ENCODE measurements at places on chromosomes 5 and 9.
A peak's percentile ranks its signal among the peaks of the same experiment; 100 is the strongest.

DNA sequence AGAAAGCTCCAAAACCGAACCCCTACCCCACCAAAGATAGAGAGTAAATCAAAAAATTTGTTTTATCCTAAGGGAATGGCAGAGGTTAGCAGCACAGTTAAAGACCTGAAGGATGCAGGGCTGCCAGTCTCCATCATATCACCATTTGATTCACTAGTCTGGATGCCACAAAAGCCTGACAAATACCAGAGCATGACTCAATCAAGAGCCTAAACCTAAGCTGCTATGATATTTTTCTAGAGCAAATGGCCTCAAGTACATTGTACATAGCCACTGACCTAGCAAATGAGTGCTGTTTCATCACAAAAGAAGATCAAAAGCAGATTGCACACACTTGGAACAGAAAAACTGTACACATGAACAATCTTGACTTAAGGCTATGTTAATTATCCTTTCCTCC is 48.0 kb downstream of the DPYSL3 start:
- no peak for DNase-seq

GRCh38 chr5:136222580-136223235 is 29.7 kb upstream of the SMIM32 start:
- no peak for DNase-seq

DNA sequence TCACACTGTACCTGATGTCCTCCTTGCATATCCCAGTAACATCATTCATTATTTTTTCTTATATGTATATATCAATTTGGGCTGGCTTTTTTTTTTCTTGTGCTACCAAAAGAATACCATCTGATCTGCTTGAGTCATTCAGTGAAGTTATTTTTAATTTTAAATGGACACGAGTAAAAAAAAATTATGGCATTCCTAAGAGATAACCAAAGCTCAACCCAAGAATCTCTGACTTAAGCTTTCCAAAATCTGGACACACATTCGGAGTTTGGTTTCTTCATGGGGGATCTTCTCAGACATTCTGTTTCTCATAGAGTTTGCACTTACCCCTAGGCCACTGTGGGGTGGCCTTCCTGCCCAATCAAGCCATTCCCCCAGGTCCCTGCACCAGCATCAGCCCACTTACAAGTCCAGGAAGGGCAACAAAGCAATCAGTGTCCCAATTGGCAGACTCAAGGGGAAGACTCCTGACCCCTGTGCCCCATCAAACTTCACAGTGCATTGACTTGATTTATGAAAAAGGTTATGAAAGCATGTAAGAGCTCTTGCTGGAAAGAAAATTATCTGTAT is 49.2 kb upstream of the SPDL1 start:
- no peak for DNase-seq

GRCh38 chr5:23084815-23085214 is 231.7 kb upstream of the CDH12 start:
- DNase-seq, result no peak

- DNase-seq, result no peak
Measured at GRCh38 chr9:14445946-14446345, 132.0 kb upstream of the NFIB start.

- no peak for DNase-seq
Measured at GRCh38 chr9:86263876-86264275, 4.4 kb upstream of the C9orf153 start.

DNA sequence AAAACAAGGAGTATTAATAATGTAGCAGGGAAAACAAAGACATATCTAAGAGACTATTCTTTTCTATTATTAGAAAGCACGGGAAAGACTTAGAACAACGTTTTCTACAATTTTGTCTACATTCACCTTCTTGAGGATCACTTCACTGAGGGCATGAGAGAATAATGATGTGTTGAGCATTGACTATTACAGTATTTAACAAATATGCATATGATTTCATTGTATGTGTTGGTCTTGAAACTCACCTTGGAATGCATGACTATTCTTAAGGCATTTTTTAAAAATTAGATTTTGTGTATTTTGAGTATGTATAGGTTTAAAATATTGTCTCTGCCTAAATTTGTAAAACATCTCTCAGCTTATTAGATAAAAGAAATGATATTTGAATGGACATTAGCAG is 1.2 kb downstream of the FSD1L start:
- no peak for DNase-seq

DNA sequence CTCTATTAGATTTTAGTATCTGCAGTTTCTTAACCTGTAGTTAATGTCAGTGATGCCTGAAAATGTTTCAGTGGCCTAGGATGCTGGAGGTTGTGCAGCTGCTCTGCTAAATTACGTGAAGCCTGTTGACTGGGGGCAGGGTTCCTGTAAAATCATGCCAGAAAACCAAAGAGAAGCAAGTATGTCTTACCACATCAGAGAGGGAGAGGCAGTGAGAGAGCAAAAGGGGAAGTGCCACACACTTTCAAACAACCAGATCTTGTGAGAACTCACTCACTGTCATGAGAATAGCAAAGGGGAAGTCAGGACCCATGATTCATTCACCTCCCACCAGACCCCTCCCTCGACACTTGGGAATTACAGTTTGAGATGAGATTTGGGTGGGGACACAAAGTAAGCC is 83.9 kb upstream of the CYLC2 start:
- no peak for DNase-seq

GRCh38 chr5:148543727-148544126 is 110.6 kb downstream of the HTR4 start:
- no peak for DNase-seq

- no peak for DNase-seq
Measured at GRCh38 chr5:75678155-75678554, 39.1 kb downstream of the POC5 start.

- no peak for DNase-seq
Measured at GRCh38 chr9:99579964-99580363, 241.7 kb upstream of the NR4A3 start.

DNA sequence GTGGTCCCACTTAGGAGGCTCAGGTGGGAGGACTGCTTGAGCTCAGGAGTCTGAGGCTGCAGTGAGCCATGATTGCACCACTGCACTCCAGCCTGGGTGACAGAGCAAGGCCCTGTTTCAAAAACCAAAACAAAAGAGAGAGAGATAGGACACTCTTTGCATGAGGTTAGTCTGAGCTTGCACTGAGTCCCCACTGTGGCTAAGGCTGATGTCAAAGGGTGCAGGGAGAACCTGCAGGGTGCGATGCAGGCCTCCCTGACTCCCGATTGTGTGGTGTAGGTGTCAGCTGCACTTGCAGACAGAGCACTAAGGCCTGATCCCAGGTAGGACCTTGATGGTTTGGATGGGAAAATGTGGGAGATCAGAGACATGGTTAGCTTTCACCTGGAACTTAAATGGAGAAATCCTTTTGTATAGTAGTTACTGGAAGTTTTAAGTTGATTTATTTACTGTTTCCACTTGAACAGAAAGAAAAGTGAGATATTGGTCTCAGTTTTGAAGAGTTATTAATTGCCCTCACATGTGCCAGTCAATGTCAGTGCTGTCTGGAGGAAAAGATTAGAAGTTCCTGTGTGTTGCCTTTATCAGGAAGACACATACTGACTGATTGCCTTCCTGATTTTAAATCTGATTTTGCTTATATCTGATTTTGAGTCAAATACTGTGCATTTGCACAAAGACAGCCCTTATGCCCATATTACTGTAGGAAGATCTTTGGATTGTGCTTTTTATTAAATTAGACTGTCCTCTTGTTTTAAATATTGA is 260.0 kb downstream of the MAST4 start:
- DNase-seq, result no peak

- DNase-seq, result no peak
Measured at GRCh38 chr5:169440107-169440705, 139.3 kb upstream of the SLIT3 start.

DNA sequence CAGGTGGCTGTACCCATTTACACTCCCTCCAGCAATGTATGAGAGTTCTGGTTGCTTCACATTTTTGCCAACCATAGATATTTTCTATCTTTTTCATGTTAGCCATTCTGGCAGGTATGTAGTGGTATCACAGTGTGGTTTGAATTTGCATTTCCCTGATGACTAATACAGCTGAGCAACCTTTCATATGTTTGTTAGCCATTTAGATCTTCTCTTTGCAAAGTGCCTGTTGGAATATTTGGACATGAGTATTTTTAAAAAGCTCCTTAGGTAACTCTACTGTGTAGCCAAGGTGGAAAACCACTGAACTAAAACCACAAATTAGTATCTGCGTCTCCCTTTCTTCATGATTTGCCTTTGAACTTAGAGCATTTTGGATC is 31.9 kb downstream of the IRF1 start:
- no peak for DNase-seq

DNA sequence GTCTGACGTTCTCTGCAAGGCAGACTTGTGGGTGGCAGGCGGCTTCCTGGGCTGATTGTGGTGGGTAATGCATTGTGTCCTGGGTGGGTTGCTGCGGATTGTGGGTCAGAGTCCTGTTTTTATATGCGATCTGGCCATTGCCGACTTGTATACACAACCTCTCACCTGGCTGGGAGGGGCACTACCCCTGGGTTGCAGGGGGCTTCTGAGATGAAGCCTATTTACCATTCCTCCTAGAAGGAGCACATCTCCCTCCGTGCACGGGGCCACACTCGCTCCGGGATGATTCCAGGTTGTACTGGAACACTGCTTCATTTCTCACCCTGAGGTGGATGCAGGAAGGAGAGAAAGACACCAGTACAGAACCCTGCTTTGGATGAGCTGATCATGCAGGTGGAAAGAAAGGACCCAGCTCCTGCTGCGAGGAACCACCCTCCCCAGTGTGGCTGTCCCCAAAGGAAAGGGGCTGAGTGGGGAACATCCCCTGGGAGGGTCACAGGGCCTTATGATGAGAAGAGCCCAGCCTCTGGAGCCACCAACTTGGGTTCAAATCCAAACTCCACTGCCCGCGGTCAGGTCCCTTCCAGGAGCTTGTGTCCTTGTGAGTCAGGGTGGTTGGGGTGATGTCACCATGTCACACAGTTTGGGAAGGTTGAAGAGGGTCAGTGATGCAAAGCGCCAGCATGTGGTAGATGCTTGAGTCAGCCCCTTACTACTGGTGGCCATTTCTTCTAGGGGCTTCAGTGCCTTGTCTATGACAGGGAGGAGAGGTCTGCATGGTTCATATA is 151.8 kb upstream of the COL5A1 start:
- no peak for DNase-seq

DNA sequence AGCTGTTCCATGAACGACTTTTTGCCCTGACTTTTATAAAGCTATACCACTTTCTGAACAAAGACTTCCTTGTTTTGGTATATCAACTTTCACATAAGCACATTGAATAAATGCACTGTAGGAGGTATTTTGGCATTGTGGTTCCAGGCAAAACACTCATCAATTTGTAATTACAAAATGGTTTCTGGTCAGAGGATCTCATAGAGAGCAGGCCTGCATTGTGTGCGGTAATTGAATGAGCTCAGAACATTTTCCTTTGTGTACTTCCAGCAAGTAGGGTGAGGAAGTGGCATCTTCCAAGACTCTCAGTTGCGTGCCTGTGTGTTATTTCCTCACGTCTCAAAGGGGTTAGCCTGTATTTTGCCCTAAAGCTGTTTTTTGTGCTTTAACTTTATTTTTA is 89.2 kb downstream of the PDE6A start:
- no peak for DNase-seq

GRCh38 chr9:96008502-96009222 is 133.2 kb downstream of the ERCC6L2 start:
- DNase-seq, result no peak

DNA sequence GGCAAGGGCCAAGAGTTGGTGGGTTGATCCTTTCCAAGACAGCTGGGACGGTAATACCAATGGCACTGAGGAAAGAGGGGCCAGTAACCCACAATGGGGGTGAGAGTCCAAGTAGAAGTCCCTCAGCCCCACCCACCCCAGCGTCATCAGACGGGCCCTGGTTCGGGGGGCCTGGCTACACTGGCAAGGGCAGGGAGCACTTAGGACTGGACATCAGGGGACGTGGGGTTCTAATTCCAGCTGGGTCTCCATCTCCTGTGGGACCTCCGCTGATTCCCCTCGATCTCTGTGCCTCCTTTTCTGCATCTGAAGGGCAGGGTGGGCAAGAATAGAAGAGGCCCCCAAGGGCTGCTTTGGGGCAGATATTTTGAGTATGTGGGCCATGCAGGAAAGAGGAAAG is 53.5 kb upstream of the FCN1 start:
- no peak for DNase-seq

DNA sequence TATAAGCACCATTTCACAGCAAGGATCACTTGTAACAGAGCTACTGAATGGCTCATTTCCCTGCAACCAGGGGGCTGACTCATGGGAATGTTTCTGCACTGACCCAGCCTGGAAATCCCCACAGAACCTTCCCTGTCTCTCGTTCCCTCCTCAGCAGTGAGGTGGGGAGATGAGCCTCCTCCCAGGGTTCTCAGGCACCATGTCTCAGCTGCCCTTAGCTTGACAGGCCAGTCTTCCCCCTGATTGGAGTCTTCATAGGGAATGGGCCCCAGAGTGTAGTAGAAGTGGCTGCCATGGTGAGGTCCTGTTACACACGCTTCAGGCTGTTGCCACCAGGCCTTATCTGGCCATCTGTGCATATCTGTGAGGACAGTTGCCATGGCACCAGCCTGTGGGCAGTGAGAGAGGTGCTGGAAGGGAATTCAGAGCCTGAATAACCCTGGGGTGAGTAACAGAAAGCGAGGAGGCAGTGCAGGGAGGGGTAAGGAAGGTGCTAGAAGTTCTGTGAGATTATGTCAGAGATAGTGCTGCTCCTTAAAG is 324.4 kb downstream of the ENC1 start:
- peak; percentile 12 for DNase-seq

- no peak for DNase-seq
Measured at GRCh38 chr9:71519098-71519696, 249.1 kb downstream of the CEMIP2 start.

DNA sequence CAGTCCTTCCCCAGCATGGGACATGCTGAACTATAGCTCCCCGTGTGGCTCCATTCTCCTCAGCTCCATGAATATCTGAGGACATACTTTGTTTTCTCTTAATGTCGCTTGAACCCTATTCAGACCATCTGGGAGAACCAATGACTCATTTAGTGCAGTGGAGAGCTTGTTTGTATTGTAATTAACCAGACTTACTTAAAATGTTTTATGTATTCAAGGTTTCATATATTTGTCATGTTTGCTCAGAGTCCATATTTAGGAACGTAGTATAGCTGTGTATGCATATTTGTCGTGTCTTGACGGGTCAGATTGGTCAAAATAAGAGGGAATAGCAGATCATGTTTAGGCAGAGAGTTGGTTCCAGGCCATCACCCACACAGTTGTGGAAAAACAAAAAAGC is 150.1 kb upstream of the NTRK2 start:
- DNase-seq, result no peak

DNA sequence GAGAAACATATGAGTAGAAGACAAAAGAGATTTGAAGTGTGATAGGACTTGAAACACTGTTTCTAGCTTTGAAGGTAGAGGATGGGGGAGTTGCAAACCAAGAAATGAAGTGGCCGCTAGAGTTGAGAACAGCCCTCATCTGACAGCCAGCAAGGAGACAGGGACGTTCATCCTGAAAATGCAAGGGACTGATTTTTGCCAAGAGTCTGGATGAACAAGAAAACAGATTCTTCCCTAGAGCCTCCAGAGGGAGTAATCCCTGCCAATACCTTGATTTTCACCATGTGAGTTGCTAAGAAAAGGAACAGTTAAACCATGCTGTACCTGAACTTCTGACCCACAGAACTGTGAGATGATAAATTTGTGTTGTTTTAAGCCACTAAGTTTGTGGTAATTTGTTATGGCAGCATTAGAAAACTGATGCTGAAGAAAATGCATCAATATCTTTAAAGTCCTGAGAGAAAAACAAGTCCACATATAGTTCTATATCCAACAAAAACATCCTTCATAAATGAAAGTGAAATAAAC is 154.0 kb upstream of the ADAMTSL1 start:
- no peak for DNase-seq
